ENCODE measurements at places on chromosomes 2 and 18.

GRCh38 chr2:219269362-219270054 lies 9.7 kb upstream of the DNAJB2 start:
- DNase-seq = no peak

GRCh38 chr2:128727404-128727803 lies 408.7 kb upstream of the HS6ST1 start:
- DNase-seq = no peak

DNA sequence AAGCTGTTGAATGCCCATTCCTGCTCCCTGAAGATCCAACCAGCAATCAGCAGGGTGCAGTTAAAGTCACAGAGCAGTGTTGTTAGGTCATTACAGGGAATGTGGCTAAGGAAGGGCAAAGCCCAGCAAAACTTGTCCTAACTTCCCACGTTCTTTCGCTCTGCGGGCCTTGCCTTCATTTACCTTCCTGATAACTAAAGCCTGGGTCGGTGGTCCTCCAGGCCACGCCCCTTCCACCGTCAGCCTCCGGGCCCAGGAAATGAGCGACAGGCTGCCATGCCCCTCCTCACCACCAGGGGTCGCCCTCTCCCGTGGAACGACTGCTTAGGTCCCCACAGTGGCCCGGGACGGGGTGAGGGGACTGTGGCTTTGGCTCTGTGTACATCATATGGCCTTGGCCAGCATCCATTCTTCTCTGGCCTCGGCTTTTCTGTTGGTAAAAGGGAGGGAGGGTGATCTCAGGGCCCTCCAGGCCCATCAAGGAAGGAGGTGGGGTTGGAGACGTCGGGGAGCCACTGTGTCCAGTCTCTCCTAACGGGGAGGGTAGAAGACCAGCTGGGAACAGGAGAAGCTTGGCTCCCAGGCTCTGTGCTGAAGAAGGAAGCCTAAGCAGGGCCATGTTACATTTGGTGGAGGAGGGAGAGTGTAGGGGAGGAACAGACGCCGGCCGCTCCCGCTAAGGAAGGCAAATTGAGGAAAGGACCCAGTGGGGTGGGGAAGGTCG lies 2.2 kb downstream of the SH2D6 start:
- peak; percentile 97 for DNase-seq

DNA sequence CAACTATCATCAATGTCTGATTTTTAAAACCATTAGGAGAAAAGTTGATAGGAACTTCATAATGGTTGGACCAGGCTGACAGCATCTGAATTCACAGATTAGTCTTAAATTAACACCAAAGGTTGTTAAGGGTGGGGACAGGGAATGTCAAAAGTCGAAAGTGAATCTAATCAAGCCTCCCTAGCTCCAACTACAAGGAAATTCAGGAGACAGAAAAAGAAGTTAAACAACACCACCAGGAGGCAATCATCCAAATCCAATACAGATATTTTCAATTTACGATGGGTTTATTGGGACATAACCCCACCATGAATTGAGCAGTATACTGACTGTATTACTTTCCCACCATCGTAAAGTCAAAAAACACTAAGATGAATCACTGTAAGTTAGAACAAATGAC lies 32.8 kb downstream of the ATF2 start:
- no peak for DNase-seq

DNA sequence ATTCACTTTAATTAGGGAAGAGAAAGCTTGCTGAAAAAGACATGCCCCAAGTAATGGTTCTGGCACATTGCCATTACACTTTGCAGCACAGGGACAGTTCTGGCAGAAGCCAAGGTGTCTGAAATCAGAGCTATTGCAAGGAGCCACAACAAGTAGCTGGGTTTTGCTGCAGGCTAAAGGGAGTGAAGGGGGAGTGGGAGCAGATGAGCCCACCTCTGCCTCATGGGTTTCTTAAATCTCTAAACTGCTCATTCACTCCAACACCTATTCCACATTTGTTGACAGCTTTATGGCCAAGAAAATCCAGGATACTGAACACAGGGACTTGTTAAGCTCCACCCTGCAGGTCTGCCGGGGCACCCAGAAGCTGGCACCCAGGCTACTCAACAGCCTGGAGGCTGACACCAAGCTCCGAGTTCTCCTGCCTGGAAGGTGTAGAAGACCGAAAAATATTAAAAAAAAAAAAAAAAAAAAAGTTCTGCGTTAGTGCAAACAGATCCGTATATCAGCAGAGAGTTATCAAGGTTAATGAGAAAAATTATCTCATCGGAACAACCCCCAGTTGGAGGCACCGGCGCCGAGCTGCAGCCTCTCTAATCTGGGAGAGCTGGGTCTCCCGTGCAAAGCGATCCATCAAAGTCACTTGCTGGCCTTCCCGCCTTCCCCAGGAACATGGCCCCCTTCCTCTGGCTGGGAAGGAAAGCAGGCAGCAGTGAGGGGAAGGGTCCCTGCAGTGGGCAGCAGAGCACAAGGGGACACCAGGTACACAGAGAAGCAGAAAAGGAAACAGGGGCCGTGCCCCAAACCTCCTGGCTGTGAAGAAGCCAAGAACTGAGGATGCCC lies 123.7 kb downstream of the HNMT start:
- no peak for DNase-seq

DNA sequence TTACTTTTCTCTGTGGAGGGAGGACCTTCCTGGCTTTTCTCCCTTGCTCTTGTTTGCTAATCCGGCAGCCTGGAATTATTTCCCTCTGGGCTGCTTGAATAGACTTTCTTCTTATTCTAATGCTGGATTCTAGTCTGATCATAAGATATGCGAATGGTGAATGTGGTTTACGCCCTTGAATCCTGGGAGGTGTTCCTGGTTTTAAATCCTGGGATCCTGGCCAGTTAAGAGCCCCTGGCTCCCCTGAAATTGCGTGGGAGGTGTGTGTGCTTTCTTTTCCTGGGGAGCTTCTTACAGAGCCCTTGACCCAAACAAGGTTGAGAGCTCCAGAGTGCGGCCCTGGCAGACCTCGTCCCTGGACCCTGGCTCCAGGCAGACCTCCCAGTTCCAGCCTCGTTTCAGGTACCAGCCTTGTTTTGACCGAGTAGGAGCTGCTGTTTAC lies 2.8 kb downstream of the SH3BP4 start:
- DNase-seq = no peak

All from retina (tissue), 1 donor.